ENCODE measurements at places on chromosomes 1 and 21.

GRCh38 chr1:8002921-8003320, 23.2 kb downstream of the ERRFI1 start:
- DNase-seq, result no peak

GRCh38 chr1:230048322-230048721, 18.7 kb upstream of the GALNT2 start:
- no peak for DNase-seq

GRCh38 chr1:82260051-82260450, 459.3 kb downstream of the ADGRL2 start:
- no peak for DNase-seq

- no peak for DNase-seq
Measured at GRCh38 chr1:221810406-221810805, 68.5 kb upstream of the DUSP10 start.

- no peak for DNase-seq
Measured at GRCh38 chr1:145692785-145693443, 14.3 kb downstream of the PDZK1 start.

GRCh38 chr1:100834777-100835660, 59.6 kb downstream of the EXTL2 start:
- no peak for DNase-seq

DNA sequence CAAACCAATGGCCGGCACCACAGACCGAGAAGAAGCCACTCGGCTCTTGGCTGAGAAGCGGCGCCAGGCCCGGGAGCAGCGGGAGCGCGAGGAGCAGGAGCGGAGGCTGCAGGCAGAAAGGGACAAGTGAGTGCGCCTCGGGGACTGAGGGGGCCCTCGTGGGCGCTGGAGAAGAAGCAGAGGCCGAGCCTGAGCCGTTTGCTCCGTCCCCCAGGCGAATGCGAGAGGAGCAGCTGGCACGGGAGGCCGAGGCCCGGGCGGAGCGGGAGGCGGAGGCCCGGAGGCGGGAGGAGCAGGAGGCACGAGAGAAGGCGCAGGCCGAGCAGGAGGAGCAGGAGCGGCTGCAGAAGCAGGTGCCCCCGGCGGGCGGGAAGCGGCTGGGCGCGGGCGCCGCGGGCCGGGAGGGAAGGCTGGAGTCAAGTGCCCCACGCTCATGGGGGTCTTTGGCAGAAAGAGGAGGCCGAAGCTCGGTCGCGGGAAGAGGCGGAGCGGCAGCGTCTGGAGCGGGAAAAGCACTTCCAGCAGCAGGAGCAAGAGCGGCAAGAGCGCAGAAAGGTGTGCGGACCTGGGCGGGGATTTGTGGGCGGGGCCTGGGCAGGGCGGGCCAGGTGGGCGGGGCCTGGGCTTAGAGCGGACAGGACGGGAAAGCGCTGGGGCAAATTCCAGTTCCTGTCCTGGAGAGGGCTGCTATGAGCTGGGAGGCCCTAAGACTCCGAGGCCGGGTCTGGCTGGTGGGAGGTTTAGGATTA, 22.7 kb downstream of the MAP7D1 start:
- no peak for DNase-seq
